Neural progenitor cell (in vitro differentiated cells): ENCODE measurements at places on chromosomes 2 and 18. TPM values are rescaled to one million over a fixed set of nuclear protein-coding genes. Genes with fewer than 3 reads are reported as not detected.

DNA sequence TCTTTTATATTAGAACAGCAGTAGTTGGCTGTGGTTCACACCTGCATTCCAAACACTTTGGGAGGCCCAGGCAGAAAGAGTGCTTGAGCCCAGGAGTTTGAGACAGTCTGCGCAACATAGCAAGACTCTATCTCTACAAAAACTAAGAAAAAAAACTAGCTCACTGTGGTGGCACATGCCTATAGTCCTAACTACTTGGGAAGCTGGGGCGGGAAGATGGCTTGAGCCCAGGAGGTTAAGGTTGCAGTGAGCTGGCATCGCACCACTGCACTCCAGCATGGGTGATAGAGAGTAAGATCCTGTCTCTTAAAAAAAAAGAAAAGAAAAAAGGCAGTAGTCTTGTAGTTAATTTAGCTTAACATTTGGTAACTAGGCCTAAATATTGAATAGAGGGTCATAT is 136.6 kb downstream of the AGPS start:
- H3K4me1 ChIP-seq: no peaks in the 10 kb centered on the region
- H3K36me3 ChIP-seq: no peaks in the 10 kb centered on the region
- no peak for DNase-seq
- H3K27ac ChIP-seq: no peak overlapping the region

Gene SERPINE2
- 19.6 and 28.8 TPM in 2 replicates for total RNA-seq

GRCh38 chr2:128495996-128496547 is 177.4 kb upstream of the HS6ST1 start:
- H3K27ac ChIP-seq: no peak overlapping the region
- peaks cover 12% of the 10 kb centered on the region for H3K4me1 ChIP-seq
- no peaks in the 10 kb centered on the region for H3K27me3 ChIP-seq
- DNase-seq: no peak
- no peaks in the 10 kb centered on the region for H3K36me3 ChIP-seq

Gene CNTNAP5
- total RNA-seq: 0.19 TPM in 1 of 2 replicates, not detected in the other

DNA sequence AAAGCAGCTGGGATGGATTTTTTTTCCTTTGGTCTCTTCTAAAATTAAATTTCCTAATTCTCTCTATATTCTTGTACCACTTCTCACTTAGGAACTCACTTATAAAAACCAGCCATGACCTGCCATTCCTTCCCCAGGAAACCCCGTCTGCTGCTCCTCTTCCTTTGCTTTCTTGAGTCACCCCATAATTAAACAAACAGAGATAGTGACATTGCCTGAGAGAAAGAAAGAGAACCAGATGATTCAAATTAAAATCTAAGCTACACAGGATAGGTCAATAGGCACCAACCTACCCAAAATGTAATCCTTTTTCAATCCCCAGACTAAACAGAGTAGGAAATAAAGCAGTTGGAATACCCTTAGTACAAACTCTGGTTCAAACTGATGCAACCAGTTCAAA is 9.7 kb downstream of the STK39 start:
- no peak overlapping the region for H3K4me3 ChIP-seq
- no peaks in the 10 kb centered on the region for H3K36me3 ChIP-seq
- peaks cover 12% of the 10 kb centered on the region for H3K4me1 ChIP-seq
- DNase-seq: no peak
- no peak overlapping the region for H3K27ac ChIP-seq
